ENCODE measurements at places on chromosomes 6 and 20. TPM values are rescaled to one million over a fixed set of nuclear protein-coding genes. Genes with fewer than 3 reads are reported as not detected.

The GATA5 gene
- 8.7 TPM for total RNA-seq

The SLC17A9 gene
- total RNA-seq: 19.8 TPM

DNA sequence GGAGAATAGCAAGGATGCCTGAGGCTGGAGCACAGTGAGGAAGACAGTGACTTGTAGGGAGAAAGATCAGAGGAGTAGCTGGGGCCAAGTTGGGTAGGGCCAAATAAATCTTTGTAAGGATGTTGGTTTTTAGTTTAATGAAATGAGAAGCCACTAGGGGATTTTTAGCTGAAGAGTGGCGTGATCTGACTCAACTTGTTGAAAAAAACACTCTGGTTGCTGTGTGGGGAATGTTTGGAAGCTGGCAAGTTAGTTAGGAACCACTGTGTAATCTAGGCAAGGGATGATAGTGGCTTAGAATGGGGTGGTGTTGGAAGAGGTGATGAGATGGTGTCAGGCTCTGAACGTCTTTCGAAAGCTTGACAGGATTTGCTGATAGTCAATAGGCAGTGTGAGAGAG lies 176.1 kb upstream of the HDDC2 start:
- DNase-seq: no peak

GRCh38 chr6:92700411-92700810 lies 718.9 kb downstream of the EPHA7 start:
- DNase-seq: no peak

DNA sequence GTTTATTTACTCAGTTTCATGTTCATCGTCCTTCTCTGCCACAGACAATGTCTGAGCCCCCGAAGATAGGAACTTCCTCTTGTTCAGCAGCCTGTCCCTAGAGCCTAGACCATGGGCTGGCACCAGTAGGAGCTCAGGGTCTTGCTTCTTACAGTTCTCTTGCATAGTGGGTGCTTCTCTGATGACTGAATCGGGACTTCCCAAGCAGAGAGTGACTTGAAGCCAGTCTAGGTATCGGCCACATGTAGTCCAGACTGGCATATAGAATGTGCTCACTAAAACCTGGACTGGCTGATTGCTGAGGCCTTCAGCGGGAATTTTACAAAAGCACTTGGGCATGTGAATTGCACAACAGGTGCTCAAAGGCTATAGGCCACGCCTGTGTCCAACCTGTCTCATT lies 52.0 kb downstream of the PRDM1 start:
- no peak for DNase-seq

DNA sequence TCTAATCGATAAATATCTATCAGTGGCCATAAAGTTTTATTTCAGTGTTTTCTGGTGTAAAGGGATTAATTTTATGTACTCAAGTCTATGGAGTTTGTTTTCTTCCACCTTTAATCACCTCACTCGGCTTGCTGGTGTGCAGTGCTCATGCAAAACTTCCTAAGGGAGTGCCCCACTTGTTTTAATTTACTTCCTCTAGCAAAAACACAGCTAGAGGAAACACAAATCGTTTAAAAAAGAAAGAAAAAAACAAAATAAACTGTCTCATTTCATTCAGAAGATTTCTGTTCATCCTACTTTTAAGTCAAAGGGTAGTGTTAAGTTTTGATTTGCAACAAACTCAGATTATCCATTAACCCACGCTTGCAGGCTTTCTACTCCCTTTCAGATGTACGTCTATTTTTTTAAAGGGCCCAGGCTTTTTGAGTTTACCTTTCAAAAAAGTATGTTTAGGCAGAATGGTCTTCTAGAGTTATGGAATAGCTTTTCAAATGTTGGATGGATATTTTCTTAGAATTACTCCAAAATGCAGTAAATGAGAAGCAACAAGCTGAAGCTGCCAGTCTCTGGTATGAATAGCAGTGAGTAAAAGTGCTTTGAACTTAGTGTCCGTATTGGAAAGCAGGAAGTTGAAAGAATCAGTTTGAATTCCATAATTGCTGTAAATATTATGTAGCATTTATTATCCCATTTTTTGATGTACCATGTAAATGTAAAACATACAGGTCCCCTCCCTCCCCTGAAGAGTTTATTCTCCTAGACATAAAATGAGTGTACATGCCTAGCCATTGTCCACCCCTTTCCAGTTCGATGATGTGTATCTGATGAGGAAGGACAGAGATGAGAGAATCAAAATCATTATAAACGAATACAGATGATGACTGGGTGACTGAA lies 113.3 kb downstream of the SLC16A10 start:
- DNase-seq: no peak

All from mucosa of gallbladder (tissue), 1 donor.